Stimulated activated naive CD4-positive, alpha-beta T cell treated with Interleukin-2 at 50 U/mL for 16 hours (primary cell): ENCODE measurements at places on chromosomes 16 and 17.

DNA sequence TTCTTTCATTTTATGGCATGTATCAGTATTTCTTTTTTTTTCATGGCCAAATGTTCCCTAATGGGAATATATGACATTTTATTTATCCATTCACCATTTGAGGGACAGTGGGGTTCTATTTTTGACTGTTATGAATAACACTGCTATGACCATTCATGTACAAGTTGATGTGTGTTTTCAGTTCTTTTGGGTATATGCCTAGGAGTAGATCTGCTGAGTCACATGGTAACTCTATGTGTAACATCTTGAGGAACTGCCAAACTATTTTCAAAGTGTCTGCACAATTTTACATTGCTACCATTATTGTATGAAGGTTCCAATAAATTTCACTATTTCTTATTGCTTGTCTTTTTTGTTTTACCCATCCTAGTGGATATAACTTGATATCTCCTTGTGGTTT is 223.0 kb downstream of the TANC2 start:
- no peak for DNase-seq

DNA sequence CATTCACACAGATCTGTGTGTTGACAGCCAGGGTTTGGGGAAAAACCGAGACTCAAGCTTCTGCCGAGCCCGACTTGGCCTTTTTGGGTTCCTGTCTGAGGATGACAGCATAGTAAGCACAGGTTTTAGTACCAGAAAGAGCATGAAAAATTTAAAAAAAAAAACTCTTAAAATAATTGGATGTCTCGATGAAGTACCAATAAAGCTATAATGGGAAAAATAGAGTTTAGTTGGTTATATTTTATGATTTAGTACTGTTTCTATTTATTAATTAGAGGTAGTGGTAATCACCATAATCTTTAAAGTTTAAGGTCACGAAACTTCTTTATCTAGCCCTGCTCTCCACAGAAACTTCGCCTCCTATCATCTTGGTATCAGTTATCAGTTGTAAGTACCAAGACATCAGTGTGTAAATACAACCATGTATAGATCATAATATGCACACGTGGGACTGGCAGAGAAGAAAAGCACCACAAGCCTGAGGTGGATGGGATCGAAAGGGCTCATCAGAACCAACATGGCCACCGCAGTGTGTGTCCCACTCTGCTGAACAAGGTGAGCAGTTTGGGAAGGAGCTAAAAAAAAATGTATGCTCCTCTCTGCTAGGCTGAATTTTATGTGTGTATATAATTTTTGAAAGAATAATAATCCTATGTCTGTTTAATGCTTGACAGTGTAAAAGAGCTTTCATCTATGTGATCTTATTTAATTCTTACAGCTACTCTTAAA is 14.4 kb upstream of the EEF2K start:
- peak; percentile 19 for DNase-seq

DNA sequence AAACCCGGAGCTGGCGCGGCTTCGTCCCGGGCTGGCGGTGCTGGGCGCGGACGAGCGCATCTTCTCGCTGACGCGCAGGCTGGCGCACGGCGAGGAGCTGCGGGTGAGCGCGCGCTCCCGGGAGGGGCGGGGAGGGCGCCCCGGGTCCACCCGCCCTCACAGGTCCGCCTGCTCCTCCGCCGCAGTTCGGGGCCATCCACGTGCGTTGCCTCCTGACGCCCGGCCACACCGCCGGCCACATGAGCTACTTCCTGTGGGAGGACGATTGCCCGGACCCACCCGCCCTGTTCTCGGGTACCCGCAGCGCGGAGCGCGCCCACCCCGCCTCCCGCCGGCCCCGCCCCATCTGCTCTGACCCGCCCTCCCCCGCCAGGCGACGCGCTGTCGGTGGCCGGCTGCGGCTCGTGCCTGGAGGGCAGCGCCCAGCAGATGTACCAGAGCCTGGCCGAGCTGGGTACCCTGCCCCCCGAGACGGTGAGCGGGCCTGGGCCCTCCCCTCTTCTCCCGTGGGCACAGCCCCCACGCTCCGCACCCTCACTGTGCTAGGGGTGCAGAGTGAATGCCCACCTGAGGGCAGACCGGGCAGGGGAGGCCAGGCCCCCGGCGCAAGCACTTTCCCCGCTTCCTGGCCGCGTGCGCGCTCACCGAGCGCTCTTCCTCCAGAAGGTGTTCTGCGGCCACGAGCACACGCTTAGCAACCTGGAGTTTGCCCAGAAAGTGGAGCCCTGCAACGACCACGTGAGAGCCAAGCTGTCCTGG is 1.4 kb downstream of the HAGHL start:
- DNase-seq, result peak; percentile 55

DNA sequence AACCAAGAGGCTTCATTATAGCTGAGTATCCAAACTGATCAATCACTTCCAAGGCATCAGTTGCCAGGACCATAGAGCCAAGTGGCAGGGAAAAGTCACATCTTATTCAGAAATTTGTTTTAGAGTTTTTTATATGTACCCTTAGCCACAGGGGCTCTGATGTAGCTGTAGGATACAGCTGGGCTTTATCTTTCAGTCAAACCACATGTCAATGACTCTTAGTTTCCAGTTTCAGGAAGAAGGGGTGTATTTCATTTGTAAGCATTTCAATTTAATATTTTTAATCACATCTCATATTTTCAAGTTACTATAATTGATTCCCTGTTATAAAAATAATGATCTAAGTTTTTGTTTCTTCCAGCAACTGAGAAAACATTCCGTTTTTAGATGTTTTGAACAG is 2.9 kb upstream of the FLCN start:
- no peak for DNase-seq

DNA sequence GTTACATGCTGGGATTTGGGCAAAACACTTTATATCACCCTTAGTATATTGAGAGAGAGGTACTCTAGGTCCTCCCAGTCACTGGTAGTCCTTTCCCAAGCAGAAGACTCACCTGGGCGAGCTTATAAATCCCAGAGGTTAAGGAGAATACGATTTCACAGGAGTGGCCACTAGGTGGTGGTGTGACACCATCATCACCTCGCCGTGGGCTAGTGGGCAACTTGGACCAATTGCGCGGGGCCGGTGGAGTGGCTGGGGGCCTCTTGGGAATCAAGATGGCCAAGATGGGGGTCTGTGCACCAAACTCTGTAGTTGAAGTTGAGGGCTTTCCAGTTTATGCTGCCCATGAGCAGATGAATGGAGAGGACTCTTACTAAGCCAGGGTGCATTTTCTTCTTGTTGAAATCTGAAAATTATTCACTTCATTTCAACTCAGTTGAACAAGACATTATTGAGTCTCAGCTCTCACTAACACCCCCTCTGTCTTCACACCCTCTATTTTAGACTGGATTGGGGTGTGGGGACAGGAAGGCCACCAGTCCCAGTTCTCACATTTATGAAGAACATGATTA is 38.2 kb upstream of the PIRT start:
- DNase-seq, result no peak

GRCh38 chr16:83615141-83615952 is 192.4 kb upstream of the HSBP1 start:
- DNase-seq, result no peak

- no peak for DNase-seq
Observed at GRCh38 chr17:62749926-62750325, 58.2 kb downstream of the MARCHF10 start.

GRCh38 chr16:11395008-11395948 is 50.0 kb downstream of the RMI2 start:
- DNase-seq, result no peak

DNA sequence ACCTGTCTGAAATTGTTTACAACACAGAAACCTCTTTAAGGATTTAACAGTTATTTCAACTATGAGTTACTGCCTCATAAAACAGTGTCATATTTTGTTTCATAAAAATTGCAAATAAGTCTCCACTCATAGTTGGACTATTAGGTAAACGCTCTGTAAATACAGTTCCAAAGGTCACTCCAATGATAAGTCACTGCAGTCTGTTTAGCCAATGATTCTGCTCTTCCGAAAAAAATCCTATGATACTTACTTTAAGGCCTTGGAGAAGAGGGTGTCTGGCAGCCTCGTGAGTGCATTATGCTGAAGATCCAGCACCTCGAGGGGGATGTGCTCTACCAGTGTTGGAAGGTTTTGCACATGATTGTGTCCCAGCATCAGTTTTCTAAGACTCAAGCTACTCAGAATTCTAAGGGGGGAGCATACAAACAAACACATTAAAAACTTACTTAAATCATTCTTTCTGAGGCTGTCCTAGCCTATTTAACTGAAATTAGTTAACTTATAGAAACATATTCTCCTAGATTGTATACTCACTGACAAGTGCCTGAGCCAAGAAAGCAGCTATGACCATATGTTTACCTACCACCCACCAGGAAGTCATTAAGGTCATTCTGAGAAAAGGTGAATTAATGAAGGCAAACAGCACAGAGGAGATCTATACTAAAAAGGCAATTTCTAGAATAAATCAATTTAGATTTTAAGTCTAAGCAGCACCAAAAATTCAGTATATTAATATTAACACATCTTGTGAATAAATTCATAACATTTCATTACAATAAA is 41.1 kb downstream of the MARVELD3 start:
- no peak for DNase-seq

GRCh38 chr17:38448208-38448771 is 20.0 kb downstream of the ARHGAP23 start:
- DNase-seq, result no peak

GRCh38 chr16:7426161-7426560 is 93.5 kb downstream of the RBFOX1 start:
- no peak for DNase-seq

DNA sequence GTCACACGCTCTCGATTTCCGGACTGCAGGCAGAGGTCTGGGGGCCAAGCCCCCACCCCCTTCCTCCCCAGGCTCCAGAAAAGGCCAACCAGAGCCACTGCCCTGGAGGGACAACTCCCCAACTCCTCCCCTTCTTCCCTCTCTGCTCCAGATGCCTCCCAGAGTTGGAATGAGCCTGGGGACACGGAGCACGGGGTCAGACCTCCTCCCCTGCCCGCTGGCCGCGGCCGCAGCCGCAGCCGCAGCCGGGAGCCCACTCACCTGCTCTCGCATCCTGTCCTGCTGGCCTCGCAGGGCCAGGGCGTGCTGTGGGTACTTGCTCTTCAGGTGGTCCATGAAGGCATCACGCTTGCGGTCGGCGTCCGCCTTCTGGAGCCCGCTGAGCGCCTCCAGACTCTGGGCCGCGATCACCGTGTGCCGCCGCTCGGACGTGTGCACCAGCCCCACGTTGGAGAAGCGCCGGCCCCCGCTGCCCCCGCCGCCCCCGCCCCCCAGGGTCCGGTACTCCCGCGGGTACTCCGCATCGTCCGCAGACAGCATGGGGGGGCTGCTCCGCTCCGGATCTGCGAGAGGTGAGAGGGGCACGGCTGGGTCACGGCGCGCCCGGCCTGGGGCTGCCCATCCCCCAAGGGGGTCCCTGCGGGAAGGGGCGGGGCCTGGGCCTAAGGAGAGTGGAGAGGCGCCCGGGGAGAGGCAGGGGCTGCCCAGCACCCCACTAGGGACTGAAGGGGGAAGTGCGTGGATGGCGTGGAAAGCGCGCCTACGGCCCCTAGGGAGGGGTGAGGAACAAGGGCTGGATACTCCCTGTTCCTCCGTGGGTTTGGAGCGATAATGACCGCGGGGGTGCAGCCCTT is 27.3 kb downstream of the SRCIN1 start:
- DNase-seq, result no peak
